ENCODE measurements at places on chromosomes 2 and 18.

DNA sequence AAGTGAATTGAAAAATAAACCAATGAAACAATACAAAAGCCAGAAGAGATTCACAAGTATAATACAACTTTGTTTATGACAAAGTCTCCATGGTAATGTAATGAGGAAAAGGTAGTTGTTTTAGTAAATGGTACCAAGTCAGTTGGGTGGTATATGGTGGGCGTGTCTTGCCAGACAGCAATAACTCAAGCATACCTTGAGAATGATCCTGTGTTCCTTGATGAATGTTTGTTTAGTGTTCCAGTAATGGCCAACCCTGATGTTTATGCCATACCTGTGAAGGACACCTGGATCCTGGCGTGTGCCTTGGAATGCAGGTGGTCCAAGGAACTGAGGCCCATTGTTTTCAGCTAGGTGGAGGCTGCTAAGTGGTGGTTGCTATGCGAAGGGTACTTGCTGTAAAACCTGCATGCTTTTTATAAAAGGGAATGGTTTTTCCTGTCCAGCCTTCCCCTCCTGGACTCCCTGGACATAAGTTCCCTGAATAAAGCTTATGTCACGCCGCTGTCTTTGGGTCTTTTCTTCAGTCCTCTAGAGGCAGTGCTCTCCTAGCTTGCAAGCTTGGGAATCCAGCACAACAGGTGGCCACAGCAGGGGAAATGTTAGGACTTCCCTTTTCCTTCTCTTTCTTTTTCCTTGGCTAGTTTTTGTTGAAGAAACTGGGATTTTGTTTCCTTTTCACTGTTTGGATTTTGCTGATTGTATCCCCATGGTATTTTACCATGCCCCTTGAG, 54.7 kb downstream of the MTA3 start:
- no peak for DNase-seq

GRCh38 chr2:30645081-30645744, 162.0 kb downstream of the CAPN13 start:
- no peak for DNase-seq

- DNase-seq: no peak
Measured at GRCh38 chr2:64423303-64423702, 30.7 kb upstream of the LGALSL start.

- no peak for DNase-seq
Measured at GRCh38 chr18:71252351-71252865, 963.6 kb downstream of the SOCS6 start.

- DNase-seq: no peak
Measured at GRCh38 chr2:51990684-51991083, 958.8 kb upstream of the NRXN1 start.

DNA sequence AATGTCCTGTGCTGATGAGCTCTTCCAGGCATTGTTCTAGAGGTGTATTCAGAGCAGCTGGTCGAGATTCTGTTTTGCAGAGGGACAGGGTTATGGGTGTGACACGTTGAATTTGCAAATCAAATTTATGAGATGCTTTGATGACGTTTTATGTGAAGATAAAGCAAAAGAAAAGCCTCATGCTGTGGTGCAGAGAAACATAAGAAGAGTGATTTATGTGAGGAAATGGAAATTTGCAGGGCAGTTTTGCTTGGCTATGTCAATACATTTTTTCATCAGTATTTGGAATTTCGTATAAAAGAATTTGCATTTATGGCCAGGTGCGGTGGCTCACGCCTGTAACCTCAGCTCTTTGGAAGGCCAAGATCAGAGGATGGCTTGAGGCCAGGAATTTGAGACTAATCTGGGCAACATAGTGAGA, 36.4 kb downstream of the TSN start:
- no peak for DNase-seq

- no peak for DNase-seq
Measured at GRCh38 chr2:200577027-200577426, 8.8 kb upstream of the AOX1 start.

GRCh38 chr2:39313575-39313974, 69.8 kb upstream of the CDKL4 start:
- no peak for DNase-seq

DNA sequence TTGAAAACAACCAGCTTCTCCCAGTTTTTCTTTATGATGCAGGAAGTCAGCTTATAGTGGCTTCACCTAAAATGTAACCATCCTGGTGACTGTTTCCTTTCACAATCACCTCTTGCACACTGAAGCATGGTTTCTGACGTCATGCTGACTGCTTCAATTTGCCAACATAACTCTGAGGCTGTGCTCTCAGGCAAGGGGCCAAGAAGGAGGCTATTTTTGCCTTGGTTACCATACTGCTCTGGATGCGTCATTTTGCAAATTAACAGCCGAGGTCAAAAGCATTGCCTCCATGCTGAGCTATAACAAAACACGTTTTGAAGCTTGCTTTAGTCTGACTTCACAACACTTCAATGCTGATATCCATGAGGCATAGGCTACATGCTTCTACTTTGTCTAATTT, 397.8 kb downstream of the METTL4 start:
- DNase-seq: no peak

DNA sequence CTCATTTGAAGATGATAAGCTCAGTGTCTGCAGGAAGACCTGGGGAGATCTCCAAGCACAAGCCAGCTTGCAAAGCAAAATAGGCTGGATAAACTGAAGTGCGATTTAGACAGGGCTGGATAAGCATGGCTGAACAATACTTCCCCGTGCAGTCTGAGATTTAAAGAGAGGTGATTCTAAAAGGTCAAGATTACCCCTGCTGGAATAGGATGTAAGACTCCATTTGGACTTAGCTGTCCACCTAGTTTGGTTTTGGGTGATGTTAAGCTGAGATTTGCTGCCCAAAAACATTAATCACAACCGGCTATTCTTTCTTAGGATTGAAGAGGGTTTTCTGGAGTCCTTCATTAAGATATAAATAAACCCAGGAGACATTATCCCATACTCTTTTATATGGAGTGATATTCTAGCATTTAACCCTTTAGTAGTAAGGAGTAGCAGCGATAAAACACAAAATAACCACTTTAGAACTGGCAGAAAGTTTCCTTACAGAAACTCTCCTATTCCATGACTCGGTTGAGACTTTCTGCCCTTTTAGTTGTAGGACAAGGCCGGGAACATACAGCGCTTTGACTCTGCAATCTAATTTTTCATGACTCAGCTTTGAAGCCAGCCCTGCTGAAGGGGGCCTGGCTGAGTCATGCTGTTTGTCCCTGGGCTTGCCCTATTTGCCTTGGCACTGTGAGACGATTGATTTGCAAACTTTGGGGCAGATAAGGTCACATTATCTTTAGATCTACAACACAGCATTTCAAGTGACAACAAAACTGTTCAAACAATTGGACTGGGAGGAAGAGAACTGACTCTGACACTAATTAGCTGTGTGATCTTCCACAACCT, 238.2 kb downstream of the GCA start:
- no peak for DNase-seq

- DNase-seq: no peak
Measured at GRCh38 chr2:207983641-207984042, 41.7 kb downstream of the PLEKHM3 start.

DNA sequence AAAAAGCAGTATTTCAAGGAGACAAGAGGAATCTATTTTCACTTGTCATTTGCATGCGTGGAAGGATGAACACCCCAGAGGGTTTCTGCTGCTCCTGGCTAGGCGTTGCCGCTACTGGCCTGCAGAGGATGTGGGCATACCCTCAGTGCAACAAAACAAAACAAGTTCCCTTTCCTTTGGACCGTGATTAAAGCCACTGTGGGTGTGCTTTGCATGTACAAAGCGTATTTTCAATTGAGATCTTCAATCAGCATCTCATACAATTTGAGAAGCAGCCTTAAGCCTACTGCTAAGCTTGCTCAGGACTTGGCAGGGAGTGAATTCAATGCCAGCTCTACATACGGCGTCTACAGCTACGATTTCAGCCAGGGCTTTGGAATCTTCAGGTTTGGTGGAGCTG, 298.4 kb downstream of the LPIN1 start:
- DNase-seq: no peak

- no peak for DNase-seq
Measured at GRCh38 chr2:240223631-240224030, 83.2 kb upstream of the OTOS start.

DNA sequence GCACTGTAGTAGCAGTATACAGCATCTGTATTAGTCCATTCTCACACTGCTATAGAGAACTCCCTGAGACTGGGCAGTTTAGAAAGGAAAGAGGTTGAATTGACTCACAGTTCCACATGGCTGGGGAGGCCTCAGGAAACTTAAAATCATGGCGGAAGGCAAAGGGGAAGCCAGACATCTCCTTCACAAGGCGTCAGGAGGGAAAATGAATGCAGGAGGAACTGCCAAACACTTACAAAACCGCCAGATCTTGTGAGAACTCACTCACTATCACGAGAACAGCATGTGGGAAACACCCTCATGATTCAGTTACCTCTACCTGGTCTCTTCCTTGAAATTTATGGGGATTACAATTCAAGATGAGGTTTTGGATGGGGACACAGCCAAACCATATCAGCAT, 25.4 kb downstream of the MAP4K4 start:
- no peak for DNase-seq

- DNase-seq: no peak
Measured at GRCh38 chr18:79484661-79485621, 89.2 kb downstream of the NFATC1 start.

DNA sequence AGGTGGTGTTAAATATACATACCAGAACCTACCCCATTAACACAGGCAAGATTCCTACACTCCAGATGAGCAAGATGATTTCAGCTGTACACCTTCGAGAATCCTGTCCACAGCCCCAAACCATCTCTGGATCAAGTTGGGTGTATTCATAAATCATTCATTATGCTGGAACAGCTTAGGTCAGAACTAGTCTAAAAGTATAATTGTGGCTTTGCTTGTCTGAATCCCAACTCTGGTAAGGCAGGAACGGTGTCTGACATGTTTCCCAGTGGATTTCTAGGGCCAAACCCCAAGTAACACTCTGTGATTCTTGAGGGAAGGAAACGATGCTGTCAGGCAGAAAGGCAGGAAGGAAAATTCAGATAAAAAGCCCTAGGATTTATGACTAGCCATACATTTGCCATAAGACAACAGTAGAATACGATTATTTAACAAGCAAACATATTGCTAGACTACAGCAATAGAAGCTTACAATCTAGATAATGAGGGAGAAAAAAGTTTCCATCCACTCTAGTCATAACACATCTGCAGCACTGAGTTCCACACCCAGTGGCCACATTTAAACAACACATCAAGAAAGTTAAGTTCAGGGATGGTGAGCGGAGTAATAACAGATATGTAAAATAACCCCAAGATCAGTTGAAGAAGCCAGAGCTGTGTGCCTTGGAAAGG, 444.8 kb downstream of the RND3 start:
- DNase-seq: no peak

DNA sequence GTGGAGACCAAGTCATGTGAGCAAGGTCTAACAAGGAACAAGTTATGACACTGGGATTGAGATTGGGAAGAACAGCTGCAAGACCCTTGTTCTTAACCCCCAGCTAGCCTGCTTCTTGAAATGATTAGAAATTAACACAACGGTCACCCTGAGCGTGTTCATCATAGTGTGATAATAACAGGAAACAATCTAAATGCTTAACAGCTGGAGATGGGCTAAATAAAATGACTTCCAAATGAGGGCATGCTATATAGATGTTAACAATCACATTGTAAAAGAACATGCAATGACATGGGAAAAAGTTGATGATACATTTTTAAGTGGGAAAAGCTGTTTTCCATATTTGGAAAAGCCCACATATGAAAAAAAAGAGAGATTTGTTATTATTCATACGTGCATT, 47.6 kb downstream of the RPL37A start:
- no peak for DNase-seq

DNA sequence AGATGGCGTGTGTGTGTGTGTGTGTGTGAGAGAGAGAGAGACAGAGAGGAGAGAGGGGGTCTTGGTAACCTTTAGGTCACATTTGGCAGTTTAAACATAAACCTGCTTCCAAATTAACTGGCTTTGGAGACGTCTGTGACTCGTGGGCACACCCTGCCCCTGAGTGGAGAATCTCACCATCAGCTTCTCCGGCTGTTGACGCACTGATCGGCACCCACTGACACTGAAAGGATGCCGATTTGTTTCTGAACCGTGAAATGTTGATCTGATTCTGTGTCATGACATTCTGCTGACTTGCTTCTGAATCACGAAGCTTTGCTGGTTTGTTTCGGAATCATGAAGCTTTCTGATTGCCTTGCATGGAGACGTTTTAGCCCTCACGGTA, 114.7 kb downstream of the RTP5 start:
- no peak for DNase-seq

GRCh38 chr18:4986066-4986465, 211.0 kb downstream of the AKAIN1 start:
- no peak for DNase-seq

GRCh38 chr2:19367326-19367725, 8.9 kb upstream of the OSR1 start:
- DNase-seq: no peak

- no peak for DNase-seq
Measured at GRCh38 chr2:154386186-154386585, 312.3 kb upstream of the KCNJ3 start.

DNA sequence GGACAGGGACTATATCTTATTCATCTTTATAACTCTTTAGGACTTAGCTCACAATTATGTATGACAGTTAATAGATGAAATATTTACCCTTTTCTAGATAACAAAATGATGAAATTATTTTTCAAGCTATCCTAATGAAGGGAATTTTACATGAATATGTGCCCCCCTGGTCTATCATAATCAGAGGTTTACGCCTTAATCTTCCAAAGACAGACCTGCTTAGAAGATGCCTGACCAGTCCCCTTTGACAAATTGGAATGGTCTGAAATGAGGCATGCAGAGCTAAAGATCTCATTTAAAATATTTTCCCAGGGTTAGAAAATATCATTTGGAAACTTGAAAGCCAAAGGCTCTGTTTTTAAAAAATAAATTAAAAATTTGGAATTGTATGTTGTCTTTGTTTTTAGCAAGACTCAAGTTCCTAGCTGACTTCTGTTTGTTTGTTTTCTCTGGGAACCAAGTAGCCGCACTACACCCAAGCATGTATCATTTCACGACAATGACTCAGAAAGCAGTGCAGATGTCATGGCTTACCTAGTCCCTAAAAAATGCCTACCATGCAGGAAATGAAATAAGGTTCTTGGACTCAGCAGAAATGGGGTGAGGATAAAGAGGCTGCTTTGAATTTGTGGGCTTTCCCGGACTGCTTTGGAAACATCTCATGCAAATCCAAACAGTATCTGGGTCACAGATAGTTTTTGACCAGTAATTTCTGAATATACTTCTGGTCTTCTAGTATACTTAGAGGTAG, 162.1 kb downstream of the ZEB2 start:
- no peak for DNase-seq

DNA sequence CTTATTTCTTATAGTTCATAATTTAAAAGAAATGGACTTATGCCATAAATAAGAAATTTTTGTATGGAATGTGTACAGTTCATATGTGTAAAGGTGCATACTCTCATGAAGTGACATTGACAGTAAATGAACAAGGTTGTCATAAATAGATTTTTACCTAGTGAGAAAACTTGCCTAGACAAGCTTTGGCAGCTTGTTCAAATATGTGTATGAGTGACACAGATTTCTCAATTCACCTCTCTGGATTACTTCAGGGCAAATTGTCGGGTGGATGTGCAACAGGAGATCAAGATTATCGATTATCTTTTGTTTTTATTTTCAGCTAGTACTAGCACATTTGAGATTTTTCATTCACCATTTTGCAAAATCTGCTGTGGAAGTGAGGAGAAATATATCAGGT, 758.1 kb upstream of the ACVR2A start:
- DNase-seq: no peak

GRCh38 chr18:3652380-3653262, 202.6 kb downstream of the TGIF1 start:
- peak; percentile 82 for DNase-seq

- no peak for DNase-seq
Measured at GRCh38 chr2:74843899-74844298, 10.0 kb downstream of the HK2 start.

- no peak for DNase-seq
Measured at GRCh38 chr2:63040586-63040985, 10.0 kb upstream of the OTX1 start.
